ENCODE measurements at places on chromosomes 12 and 14. TPM values are rescaled to one million over a fixed set of nuclear protein-coding genes. Genes with fewer than 3 reads are reported as not detected.

DNA sequence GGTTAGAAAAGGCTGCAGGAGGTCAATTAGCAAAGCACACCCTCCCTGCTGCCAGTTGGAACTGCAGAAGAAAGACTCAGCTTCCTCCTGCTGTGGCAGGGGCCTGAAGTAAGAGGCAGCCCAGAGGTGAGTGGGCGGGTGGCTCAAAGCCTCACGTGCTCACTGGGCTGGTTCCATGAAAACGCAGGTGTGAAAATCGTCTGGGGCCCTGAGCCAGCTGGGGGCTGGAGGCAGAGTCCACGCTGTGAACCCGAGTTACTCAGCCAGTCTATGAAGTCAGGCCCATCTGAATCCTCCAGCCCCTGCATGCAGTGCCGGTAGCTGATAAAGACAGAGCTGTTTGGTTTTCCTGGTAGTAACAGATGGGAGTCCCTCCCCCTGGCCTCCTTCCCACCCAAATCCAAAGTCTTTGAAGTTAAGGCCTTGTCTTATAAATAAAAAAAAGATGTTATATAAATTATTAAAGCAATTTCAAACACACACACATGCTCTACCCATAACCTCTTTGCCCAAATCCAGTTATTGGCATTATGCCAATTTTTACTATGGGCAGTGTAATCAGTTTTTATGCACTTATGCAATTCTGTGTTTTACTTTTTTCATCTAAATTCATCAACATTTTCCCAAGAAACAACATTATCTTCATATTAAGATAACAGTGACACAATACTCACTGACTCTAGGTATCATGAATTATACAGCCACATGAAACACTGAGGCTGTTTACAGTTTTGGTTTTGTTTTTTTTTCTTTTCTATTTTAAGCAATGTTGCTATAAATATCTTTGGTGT lies 57.9 kb upstream of the PNMA1 start:
- DNase-seq, result peak; percentile 63

DNA sequence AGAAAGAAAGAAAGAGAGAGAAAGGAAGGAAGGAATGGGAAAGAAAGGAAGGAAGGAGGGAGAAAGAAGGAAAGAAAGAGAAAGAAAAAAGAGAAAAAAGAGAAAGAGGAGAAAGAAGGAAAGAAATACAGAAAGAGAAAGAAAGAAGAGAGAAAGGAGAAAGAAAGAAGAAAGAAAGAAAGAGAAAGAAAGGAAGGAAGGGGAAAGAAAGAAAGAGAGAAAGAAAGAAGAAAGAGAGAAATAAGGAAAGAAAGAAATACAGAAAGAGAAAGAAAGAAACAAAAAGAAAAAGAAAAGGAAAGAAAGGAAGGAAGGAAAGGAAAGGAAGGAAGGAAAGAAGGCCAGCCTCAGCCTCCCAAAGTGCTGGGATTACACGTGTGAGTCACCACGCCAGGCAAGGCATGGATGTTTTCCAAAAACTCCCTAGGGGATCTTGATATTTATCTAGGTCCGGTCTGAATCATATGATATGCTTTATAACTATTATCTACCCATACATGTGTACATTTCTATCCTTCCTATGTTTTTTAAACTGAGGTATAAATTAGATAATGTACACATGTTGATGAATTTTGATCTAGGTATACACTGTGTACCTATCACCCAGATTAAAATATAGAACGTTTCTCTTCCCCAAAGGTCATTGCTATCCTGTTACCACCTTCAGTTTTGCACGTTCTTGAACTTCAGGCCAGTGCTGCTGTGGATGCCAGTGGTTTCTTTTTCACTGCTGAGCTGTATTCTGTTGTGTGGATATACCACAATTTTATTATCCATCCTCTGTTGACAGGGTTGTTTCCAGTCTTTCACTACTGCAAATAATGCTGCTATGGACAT lies 177.9 kb downstream of the RBM19 start:
- no peak for DNase-seq

- no peak for DNase-seq
Observed at GRCh38 chr14:74826574-74826973, 49.4 kb downstream of the PROX2 start.

- no peak for DNase-seq
Observed at GRCh38 chr12:56040151-56040550, 1.6 kb upstream of the RPS26 start.

GRCh38 chr14:104579507-104579906 lies at the start of gene C14orf180:
Gene C14orf180 (plus strand): TSS chr14:104579764. CDS start chr14:104586431, 6,667 bp downstream.
- no peak for DNase-seq

GRCh38 chr12:78121969-78122610 lies 291.4 kb downstream of the NAV3 start:
- DNase-seq, result no peak

- no peak for DNase-seq
Observed at GRCh38 chr12:68532204-68532886, 78.4 kb upstream of the RAP1B start.

DNA sequence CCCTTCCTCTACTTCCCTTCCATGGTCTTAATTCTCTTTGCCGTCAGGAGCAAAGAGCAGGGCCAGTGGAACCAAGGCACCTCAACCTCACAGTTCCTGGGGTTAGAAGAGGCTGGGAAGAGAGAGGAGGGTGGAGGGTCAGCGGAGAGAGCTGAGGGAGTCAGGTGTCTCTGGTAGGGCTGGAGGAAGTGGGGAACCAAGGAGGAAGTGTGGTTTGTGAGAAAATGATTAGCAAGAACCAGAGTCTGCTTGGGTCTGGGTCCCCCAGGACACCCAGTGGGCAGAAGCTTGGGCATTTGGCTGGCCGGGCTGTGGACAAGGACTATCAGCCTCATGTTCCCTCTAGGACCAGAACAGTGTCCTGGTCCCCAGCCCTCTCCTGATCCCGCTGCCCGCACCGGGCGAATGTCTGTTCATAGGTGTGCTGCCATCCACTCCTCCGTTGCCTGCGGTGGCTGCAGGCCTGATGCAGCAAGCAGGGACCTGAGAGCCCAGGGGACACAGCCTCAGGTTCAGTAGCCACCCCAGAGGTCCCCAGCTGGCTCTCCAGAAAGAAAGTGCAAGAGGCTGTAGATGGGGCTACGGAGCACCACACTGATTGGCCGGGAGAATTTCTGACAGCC lies 2.3 kb downstream of the HOXC12 start:
- no peak for DNase-seq

DNA sequence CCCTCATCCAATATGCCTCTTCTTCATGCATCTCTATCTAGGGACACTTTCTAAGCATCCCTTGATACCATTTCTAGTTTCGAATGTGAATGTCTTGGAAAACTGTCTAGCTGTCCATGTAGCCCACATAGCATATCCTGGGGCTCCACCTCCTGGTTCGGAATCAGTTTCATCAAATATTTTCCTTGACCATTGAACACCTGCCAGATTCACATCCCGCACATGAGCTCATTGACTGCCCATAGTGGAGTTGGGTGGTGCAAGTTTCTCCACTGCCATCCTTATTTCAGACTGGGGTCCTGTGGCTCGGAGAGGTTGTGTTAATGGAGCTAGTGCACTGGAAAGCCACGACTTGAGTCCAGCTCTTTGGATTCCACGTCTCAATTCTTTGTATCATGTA lies 58.6 kb upstream of the TMEM263 start:
- DNase-seq, result no peak

DNA sequence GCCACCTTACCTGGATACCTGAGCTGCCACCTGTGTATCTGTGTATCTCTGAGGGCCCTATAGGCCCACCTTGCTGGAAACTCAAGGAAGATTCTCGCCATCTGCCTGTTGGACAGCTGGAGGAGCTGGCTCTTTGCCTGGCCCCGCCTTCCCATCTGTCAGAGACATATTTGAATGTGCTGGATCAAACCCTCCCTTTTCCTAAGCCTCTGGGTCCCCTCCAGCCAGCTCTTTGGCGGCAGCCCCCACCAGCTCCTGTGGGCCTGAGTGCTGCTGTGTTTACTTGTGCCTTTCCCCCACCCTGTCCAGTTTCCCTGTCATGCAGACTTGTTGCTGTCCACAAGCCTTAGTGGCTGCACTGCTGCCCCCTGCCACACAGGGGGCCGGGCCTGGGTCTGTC lies 55.9 kb upstream of the SRSF5 start:
- DNase-seq, result no peak

GRCh38 chr12:12704593-12705230 lies 8.7 kb upstream of the GPR19 start:
- DNase-seq, result peak; percentile 86

DNA sequence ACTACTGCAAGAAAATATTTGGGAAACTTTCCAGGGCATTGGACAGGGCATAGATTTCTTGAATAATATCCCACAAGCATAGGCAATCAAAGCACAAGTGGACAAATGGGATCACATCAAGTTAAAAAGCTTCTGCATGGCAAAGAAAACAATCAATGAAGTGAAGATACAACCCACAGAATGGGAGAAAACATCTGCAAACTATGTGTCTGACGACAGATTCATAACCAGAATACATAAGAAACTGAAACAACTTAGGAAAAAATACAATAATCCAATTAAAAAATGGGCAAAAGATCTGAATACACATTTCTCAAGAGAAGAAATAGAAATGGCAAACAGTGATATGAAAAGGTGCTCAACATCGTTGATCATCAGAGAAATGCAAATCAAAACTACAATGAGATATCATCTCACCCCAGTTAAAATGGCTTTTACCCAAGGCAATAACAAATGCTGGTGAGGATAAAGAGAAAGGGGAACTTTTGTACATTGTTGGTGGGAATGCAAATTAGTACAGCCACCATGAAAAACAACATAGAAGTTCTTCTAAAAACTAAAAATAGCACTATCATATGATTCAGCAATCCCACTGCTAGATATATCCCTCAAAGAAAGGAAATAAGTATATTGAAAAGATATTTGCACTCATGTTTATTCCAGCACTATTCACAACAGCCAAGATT lies 33.8 kb upstream of the ATP2B1 start:
- no peak for DNase-seq

DNA sequence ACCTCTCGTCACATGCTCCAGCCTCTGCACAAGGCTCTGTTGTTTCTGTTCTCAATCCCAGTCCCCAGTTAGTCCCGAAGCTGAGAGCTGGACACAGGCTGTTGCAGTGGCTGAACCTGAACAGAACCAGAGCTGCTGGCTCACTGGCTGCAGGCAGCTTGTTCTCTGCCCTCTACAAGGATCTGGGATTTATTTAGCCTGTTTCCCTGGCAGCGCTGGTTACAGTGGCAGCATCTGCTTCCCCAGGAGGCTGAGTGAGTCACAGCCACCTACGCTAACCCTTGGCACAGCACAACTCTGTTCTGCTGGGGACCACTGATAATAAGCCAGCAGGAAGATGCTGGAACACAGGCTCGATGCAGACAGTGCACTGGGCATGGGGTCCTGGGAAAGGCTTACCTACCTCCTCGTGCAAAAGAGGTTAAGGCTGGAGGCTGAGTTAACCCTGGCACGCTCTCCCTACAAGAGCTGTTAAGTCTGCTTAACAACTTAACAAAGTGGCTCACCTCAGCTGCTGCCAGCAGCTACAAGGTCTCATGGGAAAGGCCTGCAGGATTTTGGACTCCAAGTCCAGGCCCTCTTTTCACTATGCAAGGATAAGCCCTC lies 299.6 kb downstream of the PCNX1 start:
- DNase-seq, result peak; percentile 29

DNA sequence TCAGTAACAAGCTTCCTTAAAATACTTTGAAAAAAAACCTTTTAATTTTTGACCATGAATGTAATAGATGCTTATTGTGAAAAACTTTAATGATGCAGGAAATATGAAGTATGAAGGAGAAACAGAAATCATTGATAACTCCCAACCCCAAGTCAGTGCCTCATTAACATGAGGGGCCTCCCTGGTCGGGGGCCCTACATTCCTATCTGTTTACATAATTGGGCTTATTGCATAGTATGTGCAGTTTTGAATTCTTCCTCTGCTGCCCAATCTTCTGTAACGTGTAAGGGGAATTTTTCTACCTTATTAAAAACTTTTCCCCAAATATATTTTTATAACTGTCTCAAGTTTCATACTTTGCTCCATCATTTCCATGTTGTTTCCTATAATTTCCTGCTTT lies 63.0 kb downstream of the SLC25A47 start:
- DNase-seq, result no peak

DNA sequence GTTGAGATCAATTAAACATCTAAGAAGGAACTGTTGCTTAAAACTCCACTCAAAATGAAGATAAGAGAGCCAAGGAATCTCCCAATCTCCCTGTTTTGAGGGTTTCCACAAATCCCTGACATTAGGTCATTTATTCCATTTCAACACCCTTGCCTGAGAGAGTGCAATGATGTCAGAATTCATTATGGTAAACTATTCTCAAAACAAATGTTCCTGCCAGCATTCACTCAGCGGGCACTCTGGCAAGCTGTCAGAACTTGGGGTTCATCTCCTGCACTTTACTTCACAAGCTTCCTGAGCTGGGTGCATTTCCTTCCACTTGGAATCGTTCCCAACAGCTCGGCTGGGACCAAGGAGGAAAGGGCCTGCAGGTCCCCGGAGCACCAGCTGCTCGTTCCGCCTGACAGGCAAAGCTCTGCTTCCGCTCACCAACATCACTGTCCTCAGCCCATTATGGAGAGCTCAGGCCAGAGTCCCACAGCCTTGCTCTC lies 117.8 kb downstream of the TTC7B start:
- DNase-seq, result peak; percentile 11

GRCh38 chr12:117998719-117999118 lies 17.8 kb upstream of the RFC5 start:
- DNase-seq, result no peak

DNA sequence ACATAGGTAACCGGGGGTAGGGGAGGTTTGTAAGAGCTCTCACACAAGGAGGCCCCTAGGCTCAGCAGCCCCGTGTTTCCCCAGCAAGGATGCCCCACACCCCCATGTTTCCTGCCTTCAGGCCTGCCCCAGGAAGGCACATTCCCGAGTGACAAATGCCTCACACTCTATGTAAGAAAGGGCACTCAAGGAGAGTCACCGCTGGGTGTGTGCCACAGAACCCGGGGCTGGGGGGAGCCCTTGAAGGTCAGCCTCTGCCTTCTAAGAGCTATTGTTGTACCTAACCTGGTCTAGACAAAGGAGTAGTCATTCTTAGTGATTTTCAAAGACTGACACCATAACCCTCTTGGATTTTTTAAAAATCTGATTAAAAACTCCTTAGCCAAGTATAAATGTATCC lies 333.6 kb downstream of the DPF3 start:
- DNase-seq, result no peak

GRCh38 chr12:89923091-89923490 lies 214.5 kb upstream of the ATP2B1 start:
- DNase-seq, result no peak

The PLEKHG7 gene
- total RNA-seq, result not detected

The PDE3A gene
- not detected for total RNA-seq

The INHBE gene
- not detected for total RNA-seq

The RNASE3 gene
- not detected for total RNA-seq

The STYK1 gene
- 4.8 TPM for total RNA-seq

The LTBP2 gene
- total RNA-seq, result 7.6 TPM

The ZNF10 gene
- 3.1 TPM for total RNA-seq

The TRHDE gene
- 36.2 TPM for total RNA-seq

The SLC2A3 gene
- total RNA-seq, result 3.7 TPM

The KCNK13 gene
- 0.95 TPM for total RNA-seq

The CCDC38 gene
- 0.20 TPM for total RNA-seq

The MYL6B gene
- total RNA-seq, result 250 TPM
